ENCODE measurements at places on chromosomes 4 and X.

DNA sequence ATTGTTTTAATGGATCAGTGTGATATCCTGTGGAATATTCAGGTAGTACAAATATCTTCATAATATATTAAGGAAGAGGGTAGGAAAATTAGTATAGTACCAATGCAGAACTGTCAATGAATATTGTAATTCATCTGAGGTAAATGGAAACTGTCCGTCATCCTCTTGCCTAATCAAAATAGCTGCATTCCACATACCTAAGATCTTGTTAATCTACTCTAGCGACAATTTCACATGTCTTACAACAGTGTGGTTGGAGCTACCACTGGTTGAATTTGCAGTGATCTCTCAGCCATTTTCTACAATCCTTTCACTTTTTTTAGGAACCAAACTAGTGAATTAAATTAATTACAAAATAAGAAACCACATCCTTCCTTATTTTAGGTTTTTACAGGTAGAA lies 117.5 kb downstream of the PCDH18 start:
- no peak for DNase-seq

DNA sequence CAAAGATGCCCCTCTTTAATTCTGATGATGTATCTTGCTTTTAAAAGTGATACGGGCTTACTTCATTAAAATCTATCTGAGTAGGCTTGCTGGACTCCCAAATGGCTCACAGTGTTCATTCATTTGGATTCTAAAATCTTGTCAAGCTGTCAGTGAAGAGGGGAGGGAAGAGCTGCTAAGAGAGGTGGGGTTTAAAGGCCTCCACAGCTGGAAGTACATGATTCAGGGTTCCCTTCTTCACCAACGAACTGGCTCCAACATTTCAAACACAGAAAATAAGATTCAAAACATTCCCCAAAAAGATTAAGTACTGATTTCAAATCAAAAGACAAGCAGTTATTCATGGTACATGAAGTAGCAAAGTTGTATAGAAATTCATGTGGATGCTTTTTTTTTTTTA lies 133.0 kb upstream of the NAP1L5 start:
- no peak for DNase-seq

DNA sequence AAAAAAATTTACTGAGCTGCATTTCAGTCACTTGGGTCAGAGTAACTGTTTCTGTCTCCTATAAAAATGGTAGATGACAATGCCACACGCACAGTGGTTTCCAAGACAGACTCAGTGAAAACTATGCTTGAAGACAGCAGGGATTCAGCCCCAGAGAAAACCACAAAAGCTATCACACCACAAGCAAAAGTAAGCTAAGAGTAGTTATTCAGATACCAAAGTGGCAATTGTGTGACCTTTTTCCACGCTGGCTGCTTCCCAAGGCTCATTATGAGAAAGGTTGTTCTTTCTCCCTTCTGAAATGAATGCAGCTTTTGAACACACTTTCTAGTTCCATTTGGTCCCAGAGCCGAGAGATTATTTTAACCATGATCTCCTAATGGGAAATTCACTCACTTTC lies 46.4 kb upstream of the GPM6B start:
- peak; percentile 80 for DNase-seq

DNA sequence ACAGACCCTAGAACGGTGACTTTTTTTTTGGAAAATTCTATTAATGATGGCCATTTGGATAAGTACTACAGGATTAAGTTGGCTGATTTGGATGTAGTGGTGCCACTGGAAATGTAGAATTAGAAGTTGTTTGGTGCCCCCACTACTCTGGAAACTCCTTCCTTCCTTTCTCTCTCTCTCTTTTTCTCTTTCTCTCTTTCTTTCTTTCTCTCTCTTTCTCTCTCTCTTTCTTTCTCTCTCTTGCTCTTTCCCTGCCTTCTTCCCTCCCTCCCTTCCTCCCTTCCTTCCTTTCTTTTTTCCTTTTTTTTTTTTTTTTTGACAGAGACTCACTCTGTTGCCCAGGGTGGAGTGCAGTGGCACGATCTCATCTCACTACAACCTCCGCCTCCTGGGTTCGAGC lies 2.7 kb downstream of the GAR1 start:
- DNase-seq, result no peak

DNA sequence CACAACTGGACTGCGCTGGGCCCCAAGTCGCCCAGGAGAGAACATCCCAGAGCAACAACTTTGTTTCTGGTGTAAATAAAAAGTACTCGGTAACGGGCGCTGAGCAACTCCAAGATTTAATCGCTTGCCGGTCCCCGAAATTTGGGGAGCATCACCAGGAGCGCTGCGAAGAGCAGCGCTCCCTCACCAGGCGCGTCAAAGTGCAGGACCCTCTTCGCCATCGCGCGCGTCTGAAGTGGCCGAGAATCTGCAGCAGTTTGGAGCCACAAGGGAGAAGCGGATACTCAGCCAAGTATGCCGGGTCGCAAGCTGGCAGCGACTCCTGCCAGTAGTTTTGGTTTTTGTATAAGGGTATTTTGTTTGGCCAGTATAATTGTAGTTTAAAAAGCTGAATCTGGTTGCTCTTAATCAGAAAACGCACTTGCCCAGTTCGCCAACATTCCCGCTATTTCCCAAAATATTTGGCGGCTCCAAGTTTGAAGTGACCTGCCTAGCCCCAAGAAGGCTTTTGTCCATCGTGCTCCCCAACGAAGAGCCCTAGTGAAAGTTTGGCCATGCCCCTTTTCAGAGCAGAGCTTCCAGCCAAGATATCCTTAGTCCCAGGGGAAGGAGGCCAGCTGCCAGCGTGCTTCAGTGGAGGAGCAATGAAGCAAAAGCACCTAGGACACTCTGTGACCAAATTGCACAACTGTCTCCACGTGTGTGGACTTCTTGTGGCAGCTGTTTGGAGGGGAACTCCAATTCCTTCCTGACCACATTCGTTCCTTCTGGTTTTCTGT lies 557 bp upstream of the KDR start:
- peak; percentile 3 for DNase-seq

DNA sequence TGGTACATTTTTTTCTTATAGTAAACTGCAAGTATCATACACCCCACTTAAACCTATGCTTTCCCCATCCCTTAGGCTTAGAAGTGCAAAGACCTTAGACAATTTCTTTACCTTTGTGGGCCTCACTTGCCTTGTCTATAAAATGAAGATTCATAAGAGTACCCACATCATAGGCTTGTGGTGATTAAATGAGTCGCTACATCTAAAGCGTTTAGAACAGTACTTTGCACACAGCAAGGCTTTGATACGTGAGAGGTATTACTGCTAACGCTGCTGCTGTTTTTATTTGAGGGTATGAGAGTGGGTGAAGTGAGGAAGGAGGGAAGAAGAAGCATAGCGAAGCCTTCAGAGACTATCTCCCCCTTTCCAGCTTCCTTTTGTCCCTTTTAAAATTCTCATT lies 87.8 kb upstream of the RPS6KA3 start:
- DNase-seq, result no peak

- peak; percentile 19 for DNase-seq
These were observed 607 bp upstream of the SCOC start for GRCh38 chr4:140372751-140373327.

GRCh38 chr4:21113496-21114223 lies 413.4 kb downstream of the PACRGL start:
- no peak for DNase-seq

- peak; percentile 51 for DNase-seq
These were observed 47.9 kb downstream of the CXCL1 start for GRCh38 chr4:73917081-73917501.

DNA sequence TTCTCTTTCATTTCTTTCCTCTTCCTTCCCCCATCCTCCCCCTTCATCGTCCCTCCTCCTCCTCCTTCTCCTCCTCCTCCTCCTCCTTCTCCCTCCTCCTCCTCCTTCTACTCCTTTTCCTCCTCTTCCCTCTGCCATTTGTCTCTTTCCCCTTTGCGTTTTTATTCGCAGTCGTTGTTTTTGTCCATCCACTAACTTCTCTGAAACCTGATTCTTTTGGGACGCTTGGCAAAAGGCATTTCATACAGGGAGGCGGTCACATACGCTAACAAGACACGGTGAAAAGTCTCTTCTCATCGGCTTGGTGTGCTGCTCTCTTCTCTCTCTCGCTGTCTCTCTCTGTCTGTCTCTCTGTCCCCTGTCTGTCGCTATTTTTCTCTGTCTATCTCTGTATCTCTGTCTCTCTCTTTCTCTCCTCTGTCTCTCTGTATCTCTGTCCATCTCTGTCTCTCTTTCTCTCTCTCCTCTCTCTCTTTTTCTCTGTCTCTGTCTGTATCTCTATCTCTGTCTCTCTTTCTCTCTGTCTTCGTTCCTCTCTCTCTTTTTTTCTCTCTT lies 5.4 kb upstream of the SHOX start:
- no peak for DNase-seq

DNA sequence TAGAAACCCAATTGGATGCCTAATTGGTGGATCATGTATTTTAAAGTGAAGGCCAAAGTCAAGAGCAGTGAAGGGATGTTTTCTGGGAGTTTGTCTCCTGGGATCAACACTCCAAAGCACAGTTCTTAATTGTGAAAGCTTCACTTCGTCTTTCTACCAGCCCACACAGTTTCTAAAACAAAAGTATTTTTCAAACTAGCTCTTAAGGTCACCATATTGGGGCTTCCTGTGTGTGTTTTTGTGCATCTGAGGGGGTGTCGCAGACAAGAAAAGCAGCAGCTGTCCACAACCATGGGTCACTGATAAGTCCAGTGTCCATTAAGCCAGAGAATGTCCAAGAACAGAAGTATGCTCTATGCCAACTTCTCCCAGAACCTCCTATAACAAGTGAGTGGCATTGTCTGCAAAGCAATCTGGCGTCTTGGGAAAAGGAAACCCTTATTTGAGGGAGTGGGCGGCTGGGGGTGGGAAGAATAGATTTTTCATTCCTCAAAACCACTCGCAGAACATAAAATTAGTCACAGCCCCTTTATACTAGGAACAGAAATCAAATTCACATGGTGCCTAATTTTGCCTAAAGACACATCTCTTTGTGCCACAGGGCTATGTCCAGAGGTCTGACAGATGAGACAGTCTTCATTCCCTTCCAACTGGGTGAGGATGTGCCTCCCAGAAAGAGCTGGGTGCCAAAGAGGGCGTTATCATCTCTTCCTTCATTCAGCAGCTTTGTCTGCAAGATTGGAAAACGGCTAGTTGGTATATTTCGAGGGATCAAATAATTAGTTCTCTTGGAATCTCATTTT lies 610.4 kb downstream of the BCOR start:
- DNase-seq, result peak; percentile 22

DNA sequence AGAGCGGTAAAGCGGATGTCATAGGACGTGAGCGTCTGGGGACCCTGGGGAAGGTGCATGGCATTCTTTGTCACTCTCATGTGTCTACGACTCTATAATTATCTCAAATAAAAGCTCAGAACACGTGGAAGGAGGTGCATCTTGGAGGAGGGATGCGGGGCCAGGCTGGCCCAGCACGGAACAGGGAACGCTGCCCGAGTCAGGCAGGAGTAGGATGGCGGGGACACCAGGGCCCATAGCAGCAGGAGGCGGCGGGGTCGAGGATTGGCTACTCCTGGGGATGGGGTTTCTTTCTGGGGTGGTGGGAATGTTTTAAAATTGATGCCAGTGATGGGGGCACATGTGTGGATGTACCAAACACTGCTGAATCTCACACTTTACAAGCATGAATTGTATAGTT lies 5.4 kb upstream of the HTRA3 start:
- no peak for DNase-seq

DNA sequence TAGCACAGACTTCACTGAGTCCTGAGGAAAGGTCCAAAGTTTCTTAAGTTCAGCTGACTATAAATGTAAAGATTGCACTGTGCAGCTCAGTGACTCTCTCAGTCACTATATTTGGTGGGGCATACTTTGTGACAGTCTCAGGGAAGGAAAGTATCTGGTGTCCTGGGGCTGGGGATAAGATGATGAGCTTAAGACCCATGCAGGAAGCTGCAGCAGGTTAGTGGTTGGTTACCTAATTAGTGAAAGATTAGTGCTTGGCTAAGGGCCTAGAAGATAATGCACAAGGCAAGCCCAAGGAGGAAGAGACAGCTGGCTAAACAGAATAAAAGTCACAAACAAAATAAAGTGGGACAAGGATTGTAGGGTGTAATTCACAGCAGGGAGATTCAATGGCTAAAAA lies 25.4 kb upstream of the SLITRK4 start:
- DNase-seq, result no peak

- DNase-seq, result no peak
These were observed 15.8 kb upstream of the CLTRN start for GRCh38 chrX:15680401-15680800.

GRCh38 chr4:10343656-10344055 lies 113.6 kb downstream of the ZNF518B start:
- no peak for DNase-seq

- DNase-seq, result no peak
These were observed 345.3 kb upstream of the BMP3 start for GRCh38 chr4:80685214-80685613.

- peak; percentile 89 for DNase-seq
These were observed 152.0 kb downstream of the GASK1B start for GRCh38 chr4:158020734-158021346.

DNA sequence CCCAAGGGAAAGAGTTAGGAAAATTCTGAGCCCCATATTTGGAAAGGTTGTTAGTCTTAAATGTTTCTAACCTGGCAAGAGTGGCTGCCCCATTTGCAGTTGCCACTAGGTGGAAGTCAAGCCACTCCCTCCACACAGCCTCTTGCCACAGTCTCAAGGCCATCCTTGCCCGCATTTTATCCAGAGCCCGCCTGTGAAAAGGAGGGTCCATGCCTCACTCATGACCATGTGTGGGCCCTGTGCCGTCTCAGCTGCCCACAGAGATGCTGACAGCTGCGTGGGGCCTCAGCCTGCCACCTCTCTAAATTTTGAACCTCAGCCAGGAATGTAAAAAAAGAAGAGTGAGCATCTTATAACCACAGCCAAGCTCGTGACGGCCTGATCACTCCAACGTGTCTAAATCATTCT lies 201.5 kb upstream of the FAM241A start:
- peak; percentile 79 for DNase-seq

- peak; percentile 14 for DNase-seq
These were observed 271.2 kb downstream of the FBXO8 start for GRCh38 chr4:174012135-174012885.

DNA sequence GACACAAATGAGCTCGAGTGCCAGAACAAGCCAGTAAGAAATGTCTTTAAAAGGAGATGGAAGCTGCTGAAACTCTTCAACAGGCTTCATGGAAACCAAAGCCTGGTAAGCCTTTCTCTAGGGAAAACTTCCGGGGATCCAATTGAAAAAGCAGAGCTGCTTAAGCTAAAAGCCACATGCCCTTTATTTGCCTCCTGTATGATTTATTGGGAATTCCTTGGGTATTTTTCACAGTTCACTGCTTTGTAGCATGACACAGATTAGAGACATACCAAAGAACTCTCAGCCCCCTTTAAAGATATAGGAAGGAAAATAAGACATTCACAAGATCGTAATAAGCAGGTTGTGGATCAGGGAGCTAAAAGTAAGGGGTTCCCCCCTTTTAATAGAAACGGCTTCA lies 6.5 kb upstream of the ARHGAP6 start:
- no peak for DNase-seq
